ENCODE measurements at places on chromosomes 7 and 10.

DNA sequence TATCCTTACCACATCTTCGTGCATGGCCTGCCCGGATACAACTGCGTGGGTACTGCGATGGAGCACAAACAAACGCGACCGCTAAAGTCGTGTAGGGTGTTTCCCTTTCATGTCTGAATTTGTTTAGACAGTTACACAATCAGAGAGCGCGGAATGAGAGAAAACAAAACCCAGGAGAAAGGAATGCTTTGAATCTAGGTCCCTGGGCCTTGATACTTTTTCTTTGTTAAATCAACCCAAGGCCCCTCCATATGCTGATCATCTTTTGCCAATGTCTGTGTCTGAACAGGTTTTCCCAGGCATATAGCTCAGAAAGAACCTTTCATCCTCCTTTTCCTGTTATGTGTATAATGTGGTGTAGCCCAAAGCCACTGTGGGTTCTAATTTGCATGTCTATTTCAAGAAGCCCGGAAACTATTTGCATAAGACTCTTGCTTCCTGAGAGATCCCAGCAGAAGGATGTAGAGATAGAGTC lies 145.8 kb downstream of the FRMD4A start:
- no peaks in the 10 kb centered on the region for H3K36me3 ChIP-seq
- no peak overlapping the region for H3K27ac ChIP-seq
- DNase-seq = no peak
- H3K27me3 ChIP-seq = no peaks in the 10 kb centered on the region

DNA sequence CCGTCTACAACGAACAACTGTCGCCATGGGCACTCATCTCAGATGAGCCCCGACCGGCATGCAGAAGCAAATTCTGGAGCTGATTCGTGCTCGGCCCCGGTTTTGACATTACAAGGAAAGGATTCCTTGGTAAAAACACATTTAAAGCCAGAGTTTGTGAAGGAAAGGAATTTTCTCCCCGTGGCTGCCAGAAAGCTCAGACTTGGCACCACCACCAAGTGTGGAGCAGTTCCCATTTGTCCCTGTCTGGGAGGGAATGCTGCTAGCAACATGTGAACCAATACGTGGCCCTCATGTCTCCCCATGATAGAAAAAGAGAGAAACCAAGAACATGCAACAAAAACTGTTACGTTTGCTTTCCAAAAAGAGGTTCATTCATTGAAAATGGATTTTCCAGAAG lies 55.2 kb upstream of the DDC start:
- no peak for DNase-seq
- no peaks in the 10 kb centered on the region for H3K36me3 ChIP-seq
- H3K4me1 ChIP-seq = peaks cover 27% of the 10 kb centered on the region
- peak overlapping the region; percentile 45 for H3K27ac ChIP-seq
- no peak overlapping the region for H3K4me3 ChIP-seq

GRCh38 chr10:94358480-94358879 lies 4.3 kb downstream of the NOC3L start:
- peaks cover 3% of the 10 kb centered on the region for H3K36me3 ChIP-seq
- no peak overlapping the region for H3K27ac ChIP-seq
- H3K4me1 ChIP-seq = peaks cover 16% of the 10 kb centered on the region

- no peak overlapping the region for H3K27ac ChIP-seq
- H3K4me1 ChIP-seq = peaks cover 20% of the 10 kb centered on the region
- H3K4me3 ChIP-seq = peak overlapping the region; percentile 96
- DNase-seq = no peak
- H3K27me3 ChIP-seq = no peaks in the 10 kb centered on the region
- no peaks in the 10 kb centered on the region for H3K36me3 ChIP-seq
Observed at GRCh38 chr10:37855636-37856035, 1.8 kb downstream of the ZNF248 start.

Measured in thoracic aorta (tissue), 2 donors.